ENCODE measurements at places on chromosomes 5 and 9. TPM values are rescaled to one million over a fixed set of nuclear protein-coding genes. Genes with fewer than 3 reads are reported as not detected.

SKP2 gene
- total RNA-seq, result 30.6 TPM

SOX30 gene
- 0.43 TPM for total RNA-seq

DEPDC1B gene
- total RNA-seq, result 0.71 TPM

LMBRD2 gene
- 16.8 TPM for total RNA-seq

MYORG gene
- total RNA-seq, result 6.6 TPM

CARD9 gene
- total RNA-seq, result 15.2 TPM

ENTREP1 gene
- 20.9 TPM for total RNA-seq

SLC25A2 gene
- total RNA-seq, result 0.83 TPM

NEUROG1 gene
- total RNA-seq, result not detected

DMRT2 gene
- 1.7 TPM for total RNA-seq

HIGD2A gene
- 71.2 TPM for total RNA-seq

F2RL2 gene
- 0.49 TPM for total RNA-seq

NDUFS6 gene
- 18.0 TPM for total RNA-seq

Measured in lung (tissue), 17 donors.